ENCODE measurements at places on chromosomes 6 and 20. TPM values are rescaled to one million over a fixed set of nuclear protein-coding genes. Genes with fewer than 3 reads are reported as not detected.

DNA sequence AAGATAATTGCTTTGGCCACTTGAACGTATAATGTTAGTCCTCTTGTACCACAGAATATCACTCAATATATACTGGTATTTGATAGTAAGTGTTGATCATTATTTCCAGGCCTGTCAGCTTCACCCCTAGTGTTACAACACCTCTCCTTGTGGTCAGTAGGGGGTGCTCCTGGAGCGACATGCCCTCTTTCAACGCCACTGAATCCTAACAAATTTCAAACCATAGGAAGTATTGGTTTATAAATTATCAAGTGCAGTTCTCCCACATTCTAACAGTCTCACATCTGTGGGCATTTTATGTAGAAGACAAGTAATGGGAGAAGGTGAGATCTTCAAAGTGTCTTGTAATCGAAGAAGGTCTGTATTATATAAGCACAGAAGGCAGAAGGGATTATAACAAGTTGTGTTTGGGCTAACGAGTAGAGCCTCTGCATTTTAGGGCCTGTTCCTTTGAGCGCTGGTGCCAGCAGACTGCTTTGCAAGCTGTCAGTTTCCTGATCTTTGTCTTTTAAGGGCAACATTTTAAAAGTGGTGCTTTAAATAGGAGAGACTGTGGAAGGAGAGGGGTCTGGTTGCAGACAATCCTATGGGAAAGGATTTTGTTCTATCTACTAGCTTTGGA is 57.1 kb upstream of the CEP162 start:
- H3K4me3 ChIP-seq, result no peak overlapping the region
- DNase-seq, result no peak
- H3K36me3 ChIP-seq, result no peaks in the 10 kb centered on the region
- H3K27ac ChIP-seq, result no peak overlapping the region
- H3K4me1 ChIP-seq, result peaks cover 8% of the 10 kb centered on the region
- H3K27me3 ChIP-seq, result peaks cover 2% of the 10 kb centered on the region

DNA sequence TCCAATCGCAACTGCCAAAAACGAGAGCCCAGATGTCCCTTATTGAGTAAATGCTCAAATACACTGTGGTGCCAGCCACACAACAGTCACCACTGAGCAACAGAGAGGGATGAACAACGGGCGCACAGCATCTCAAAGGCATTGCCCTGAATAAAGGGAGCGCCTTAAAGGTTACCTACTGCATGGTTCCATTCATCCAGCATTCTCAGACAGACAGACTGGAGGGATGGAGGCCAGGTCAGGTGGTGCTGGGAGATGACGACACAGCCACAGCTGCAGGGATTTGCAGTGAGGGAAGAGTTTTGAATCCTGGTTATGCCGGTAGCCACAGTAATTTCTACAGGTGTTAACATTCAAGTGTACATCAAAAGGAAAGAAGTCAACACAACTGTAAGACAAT is 615.5 kb upstream of the AGPAT4 start:
- no peak for DNase-seq
- H3K27ac ChIP-seq, result no peak overlapping the region
- no peaks in the 10 kb centered on the region for H3K36me3 ChIP-seq
- H3K27me3 ChIP-seq, result no peaks in the 10 kb centered on the region
- no peak overlapping the region for H3K4me3 ChIP-seq
- H3K4me1 ChIP-seq, result peaks cover 16% of the 10 kb centered on the region

DNA sequence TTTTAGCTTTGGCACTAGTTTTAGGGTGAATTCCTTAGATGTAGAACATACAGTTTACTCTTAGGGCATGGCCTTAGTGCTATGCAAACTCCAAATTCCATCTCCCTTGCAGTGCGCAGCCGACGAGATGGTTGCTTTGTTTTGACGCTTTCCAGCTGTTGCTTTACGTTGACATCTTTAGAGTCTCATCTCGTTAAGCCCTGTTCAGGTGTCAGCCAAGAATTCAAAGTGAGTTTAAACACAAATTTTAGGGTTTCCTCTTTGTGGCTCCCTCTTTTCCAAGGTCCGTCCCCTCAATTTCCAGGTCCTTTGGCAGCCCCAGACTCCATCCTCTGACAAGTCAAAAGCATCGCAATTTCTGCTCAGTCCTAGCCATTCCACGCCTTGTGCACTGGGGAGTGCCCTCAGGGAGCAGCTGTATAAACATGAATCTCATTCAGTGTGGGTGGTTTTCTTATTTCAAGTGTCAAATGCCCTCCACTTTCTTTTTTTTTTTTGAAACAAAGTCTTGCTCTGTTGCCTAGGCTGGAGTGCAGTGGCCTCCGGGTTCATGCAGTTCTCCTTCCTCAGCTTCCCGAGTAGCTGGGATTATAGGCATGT is 14.1 kb upstream of the MAK start:
- no peaks in the 10 kb centered on the region for H3K27me3 ChIP-seq
- H3K36me3 ChIP-seq, result peaks cover 7% of the 10 kb centered on the region
- peak overlapping the region; percentile 80 for H3K27ac ChIP-seq
- H3K4me1 ChIP-seq, result peaks cover 12% of the 10 kb centered on the region

DNA sequence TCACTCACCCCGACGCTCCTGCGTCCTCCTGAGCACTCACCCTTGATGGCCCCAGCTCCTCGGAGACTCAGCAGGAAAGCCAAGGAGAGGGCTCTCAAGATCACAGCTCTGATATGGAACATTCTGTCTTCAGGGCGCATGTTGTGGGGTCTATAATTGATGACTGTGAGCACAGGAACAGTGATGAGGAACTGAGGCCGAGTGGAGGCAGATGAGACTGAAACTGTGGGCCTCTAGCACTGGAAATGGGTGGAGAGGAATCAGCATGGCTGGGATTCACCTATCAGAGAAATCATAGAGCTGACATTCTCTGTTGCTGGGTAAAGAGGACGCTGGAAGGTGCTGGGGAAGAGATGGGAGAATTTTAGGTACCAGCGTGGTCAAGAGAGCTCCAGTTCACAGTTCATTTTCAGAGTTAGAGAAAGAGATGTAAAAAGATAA is at the start of gene HLA-DPA1:
Gene HLA-DPA1 (minus strand): TSS at position 219 of the 441 bp plus-strand sequence.
- no peak within 1 kb of the TSS for H3K27ac ChIP-seq
- H3K4me3 ChIP-seq, result no peak within 1 kb of the TSS

Gene MEI4
- not detected for total RNA-seq

Gene LTB
- total RNA-seq, result not detected

DNA sequence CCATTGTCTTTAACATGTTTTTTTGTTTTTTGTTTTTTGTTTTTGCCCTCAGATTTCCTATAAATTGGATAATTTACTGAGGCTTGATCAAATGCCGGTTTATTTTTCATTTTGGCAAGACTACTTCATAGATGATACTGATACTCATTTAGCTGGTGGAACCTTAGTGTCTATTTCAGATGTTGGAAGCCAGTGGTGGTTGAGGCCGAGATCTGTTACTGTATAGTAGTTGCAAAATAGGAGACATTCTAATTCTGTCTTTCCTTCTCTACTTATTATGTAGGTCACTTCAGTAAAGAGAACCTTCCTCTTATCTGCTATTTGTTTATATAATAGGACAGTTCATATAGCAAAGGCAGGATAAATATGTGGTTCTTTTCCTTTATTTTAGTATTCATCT is 63.4 kb downstream of the STXBP5 start:
- H3K4me3 ChIP-seq, result no peak overlapping the region
- no peak for DNase-seq
- no peak overlapping the region for H3K27ac ChIP-seq
- no peaks in the 10 kb centered on the region for H3K27me3 ChIP-seq
- peaks cover 30% of the 10 kb centered on the region for H3K36me3 ChIP-seq

DNA sequence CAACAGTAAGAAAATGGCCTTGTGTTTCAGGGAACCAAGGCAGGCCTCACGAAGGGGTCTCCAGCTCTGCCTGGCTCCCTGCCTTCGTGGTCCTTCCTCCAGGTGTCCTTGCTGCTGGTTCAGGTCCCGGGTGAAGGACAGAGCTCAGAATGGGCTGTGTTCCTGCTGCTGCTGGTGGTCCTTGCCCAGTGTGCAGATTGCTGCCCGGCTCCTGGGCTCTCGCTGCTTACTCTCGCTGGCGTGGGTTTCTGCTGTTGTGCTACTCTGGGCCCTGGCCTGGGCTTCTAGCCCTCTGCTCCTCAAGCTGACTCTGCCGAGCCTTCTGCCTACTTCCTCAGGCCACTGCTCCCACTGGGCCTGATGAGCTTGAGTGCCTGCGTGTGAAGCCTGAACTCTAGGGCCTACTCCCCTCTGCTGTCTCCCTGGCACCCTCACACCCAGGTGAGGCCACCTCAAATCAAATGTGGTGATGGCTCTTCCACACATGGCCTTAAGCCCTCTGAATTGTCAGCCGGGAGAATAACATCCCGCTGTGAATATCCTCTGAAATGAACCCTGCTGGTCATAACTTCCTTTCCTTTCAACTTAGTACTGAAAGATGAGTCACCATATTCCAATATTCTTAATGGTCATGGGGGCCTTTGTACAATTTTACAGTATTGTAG is 171.6 kb downstream of the FOXC1 start:
- no peak overlapping the region for H3K4me3 ChIP-seq
- no peaks in the 10 kb centered on the region for H3K27me3 ChIP-seq
- no peak for DNase-seq
- no peaks in the 10 kb centered on the region for H3K36me3 ChIP-seq
- H3K27ac ChIP-seq, result peak overlapping the region; percentile 89

DNA sequence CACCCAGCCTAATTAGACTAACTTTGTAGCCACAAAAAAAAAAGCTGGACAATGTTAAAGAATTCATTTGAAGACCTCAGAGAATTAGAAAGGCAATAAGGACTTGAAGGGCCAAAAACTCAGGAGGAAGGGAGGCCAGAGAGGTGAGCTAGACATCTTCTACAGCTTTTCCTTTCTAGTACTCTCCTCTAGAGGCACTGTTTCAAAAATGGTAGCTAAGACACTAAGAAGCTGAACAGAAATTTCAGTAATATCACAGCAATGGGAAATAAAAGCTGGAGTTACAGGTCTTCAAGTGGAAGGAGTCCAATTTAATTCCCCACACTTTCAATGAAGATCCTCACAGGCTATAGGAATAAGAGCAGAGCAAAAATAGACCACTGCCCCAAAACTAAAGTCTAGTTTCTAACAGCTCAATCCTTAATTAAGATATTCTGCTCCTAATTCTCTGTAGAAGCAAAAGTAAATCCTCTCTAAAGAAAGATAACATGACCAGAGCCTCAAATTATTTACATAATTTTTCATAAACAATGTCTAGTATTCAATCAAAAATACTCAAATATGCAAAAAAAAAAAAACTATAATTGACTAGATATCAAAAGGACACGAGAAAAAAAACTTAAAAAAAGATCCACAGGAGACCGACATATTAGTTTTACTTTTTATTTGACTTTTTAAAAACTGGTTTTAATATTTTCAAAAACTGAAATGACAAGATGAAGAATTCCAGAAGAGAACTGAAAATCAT is 63.7 kb downstream of the RNGTT start:
- no peak for DNase-seq
- H3K4me3 ChIP-seq, result no peak overlapping the region
- no peaks in the 10 kb centered on the region for H3K4me1 ChIP-seq
- peaks cover 6% of the 10 kb centered on the region for H3K36me3 ChIP-seq

GRCh38 chr20:17823409-17824144 is 123.8 kb downstream of the BANF2 start:
- no peak for DNase-seq
- peaks cover 30% of the 10 kb centered on the region for H3K4me1 ChIP-seq
- H3K27me3 ChIP-seq, result no peaks in the 10 kb centered on the region
- H3K4me3 ChIP-seq, result no peak overlapping the region

GRCh38 chr6:24313251-24314141 is 44.4 kb downstream of the DCDC2 start:
- no peak for DNase-seq
- peaks cover 18% of the 10 kb centered on the region for H3K4me1 ChIP-seq
- peaks cover 3% of the 10 kb centered on the region for H3K36me3 ChIP-seq
- H3K27ac ChIP-seq, result peak overlapping the region; percentile 81

DNA sequence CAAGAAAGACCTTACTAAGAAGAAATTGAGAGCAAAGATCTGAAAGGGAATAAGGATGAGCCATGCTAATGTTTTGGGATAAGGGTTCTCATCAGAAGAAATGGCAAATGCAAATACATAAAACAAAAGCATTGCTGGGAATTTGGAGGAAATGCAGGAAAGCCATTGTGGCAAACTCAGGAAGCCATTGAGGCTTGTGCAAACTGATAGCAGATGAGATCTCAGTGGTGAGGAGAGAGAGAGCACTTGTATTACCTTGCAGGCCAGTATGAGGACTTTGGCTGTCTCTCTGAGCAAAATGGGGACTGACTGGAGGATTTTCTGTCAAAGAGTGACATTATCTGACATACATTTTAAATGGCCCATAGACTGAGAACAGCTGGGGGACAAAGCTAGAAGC is 103.0 kb downstream of the ADGRB3 start:
- no peak overlapping the region for H3K4me3 ChIP-seq
- H3K36me3 ChIP-seq, result no peaks in the 10 kb centered on the region
- H3K27ac ChIP-seq, result no peak overlapping the region
- DNase-seq, result no peak

DNA sequence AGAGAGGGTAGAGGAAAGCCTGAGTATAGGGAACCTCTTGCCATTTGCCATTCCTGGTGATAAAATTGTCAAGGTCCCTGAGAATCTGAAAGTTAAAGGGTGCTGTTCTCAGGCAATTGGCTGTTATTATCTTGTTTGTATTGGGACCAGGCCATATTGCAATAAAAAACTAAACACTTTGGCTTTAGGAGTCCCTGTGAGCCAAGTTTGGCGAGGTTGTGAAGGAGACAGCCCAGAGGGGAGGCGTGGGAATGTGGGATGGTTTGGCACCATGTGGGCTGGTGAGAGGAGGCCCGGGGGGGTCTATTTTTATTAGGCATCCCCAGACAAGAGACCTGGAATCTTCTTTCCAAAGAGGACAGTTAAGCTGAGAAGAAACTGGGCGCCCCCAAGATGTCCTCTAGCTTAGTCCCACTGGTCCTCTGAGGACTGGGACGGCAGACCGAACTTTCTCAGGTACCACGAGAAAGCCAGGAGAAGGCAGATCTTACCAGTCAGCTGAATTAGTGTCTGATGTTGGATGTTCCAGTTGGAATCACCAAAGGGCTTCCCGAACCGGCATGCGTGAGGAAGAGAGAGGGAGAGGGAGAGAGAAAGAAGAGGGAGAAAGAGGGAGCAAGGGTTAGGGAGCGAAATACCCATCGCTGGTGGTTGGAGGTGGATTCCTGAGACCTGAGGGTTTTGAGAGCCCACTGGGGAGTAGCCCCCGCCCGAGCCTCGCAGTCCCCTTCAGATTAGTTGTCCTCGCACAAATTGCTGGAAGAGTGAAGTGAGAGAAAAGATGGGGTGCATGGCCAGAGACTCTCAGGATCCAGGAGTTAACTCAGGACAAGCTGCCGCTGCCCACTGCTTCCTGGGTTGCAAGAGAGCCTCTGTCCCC is 24.4 kb downstream of the DYNLT1 start:
- no peak overlapping the region for H3K4me3 ChIP-seq
- DNase-seq, result no peak
- no peak overlapping the region for H3K27ac ChIP-seq
- peaks cover 30% of the 10 kb centered on the region for H3K36me3 ChIP-seq
- no peaks in the 10 kb centered on the region for H3K4me1 ChIP-seq

GRCh38 chr6:13989496-13990144 is 64.9 kb downstream of the RNF182 start:
- H3K36me3 ChIP-seq, result no peaks in the 10 kb centered on the region
- no peaks in the 10 kb centered on the region for H3K27me3 ChIP-seq
- DNase-seq, result no peak
- peaks cover 5% of the 10 kb centered on the region for H3K4me1 ChIP-seq
- no peak overlapping the region for H3K4me3 ChIP-seq

- H3K4me1 ChIP-seq, result no peaks in the 10 kb centered on the region
- H3K27me3 ChIP-seq, result no peaks in the 10 kb centered on the region
- DNase-seq, result no peak
These were observed 10.4 kb downstream of the ACAT2 start for GRCh38 chr6:159772196-159772595.

- no peak overlapping the region for H3K27ac ChIP-seq
- peaks cover 35% of the 10 kb centered on the region for H3K36me3 ChIP-seq
- no peaks in the 10 kb centered on the region for H3K27me3 ChIP-seq
- H3K4me3 ChIP-seq, result no peak overlapping the region
- no peak for DNase-seq
- H3K4me1 ChIP-seq, result no peaks in the 10 kb centered on the region
These were observed 130.9 kb downstream of the SULF2 start for GRCh38 chr20:47654370-47654769.
